ENCODE measurements at places on chromosomes 2 and 18.

GRCh38 chr2:130872741-130873125, 36.0 kb downstream of the ARHGEF4 start:
- DNase-seq = no peak

GRCh38 chr2:125837611-125838010, 818.3 kb upstream of the GYPC start:
- no peak for DNase-seq

GRCh38 chr2:123051136-123051535, 974.0 kb upstream of the CNTNAP5 start:
- DNase-seq = no peak

- no peak for DNase-seq
Measured at GRCh38 chr2:201472411-201472810, 20.9 kb downstream of the STRADB start.

- DNase-seq = no peak
Measured at GRCh38 chr2:64288321-64289193, 144.3 kb upstream of the PELI1 start.

- no peak for DNase-seq
Measured at GRCh38 chr2:157468931-157469708, 25.2 kb upstream of the CYTIP start.

DNA sequence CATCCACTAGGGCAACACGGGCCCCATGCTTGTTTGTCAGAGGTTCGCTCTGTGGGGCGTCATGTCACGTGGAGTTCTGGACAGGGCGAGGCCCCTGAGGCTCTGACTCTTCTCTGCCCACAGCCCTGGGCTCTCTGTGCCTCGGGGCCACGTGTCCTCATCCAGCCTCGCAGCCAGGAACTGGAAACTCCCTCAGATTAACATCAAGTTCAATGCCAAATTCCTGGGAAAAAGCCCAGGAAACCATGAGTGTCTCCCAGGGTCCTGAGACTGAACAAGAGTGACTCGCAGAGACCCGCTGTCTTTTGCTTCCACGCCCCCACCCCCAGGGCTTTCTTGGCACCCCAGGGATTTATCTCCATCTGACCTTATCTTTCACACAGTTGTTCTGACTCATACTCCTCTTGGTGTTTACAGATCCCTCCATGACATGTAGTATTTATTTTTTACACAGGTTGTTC, 174.0 kb upstream of the PIEZO2 start:
- no peak for DNase-seq

Data from substantia nigra (tissue), 51 donors.